CD4-positive, alpha-beta memory T cell (primary cell): ENCODE measurements at places on chromosomes 6 and 20. TPM values are rescaled to one million over a fixed set of nuclear protein-coding genes. Genes with fewer than 3 reads are reported as not detected.

The MUC21 gene
- not detected for total RNA-seq

GRCh38 chr20:60868316-60868891 is 383.7 kb upstream of the CDH4 start:
- no peak for DNase-seq

The LY6G6F gene
- not detected for total RNA-seq

GRCh38 chr6:19983374-19983773 is 146.2 kb downstream of the ID4 start:
- DNase-seq = no peak

The PRICKLE4 gene
- total RNA-seq = not detected

DNA sequence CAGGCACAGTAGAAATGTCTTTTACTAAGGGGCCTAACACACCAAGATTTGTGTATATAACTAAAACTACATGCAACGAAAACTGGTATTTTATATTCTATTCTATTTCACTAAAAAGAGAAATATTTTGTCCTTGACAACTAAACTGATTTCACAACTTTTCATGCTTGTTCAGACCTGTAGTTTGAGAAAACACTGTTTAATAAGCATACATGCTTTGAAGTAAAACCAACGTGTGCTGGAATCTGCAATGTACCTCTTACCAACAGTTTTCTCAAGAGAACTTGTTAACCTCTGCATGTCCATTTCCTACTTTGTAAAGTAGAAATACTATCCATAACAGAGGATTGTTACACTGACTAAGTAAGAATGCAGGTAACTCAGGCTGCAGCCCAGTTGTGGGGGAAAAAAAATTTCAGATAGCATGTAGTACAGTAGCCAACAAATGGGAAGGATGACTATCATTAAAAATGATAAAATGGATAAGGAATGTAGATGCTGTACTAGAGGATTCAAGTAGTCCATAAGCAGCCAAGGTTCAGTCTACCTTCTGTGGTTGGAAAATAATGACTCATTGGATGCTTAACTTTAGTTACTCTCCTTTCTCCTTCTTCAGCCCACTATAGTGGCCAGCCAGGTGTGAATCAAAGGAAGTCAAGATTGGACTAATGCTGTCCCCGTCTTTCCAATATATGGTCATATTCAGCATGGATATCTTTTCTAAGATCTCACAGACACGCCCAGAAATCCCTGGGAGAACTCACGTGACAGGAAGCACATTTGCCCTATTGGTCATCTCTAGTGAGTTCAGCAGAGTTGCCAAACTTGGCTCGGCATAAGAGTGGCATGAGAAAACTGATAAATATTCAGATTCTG is 65.2 kb downstream of the HFE start:
- no peak for DNase-seq

The SLC26A8 gene
- total RNA-seq = 0.09 TPM

The IL22RA2 gene
- total RNA-seq = not detected

DNA sequence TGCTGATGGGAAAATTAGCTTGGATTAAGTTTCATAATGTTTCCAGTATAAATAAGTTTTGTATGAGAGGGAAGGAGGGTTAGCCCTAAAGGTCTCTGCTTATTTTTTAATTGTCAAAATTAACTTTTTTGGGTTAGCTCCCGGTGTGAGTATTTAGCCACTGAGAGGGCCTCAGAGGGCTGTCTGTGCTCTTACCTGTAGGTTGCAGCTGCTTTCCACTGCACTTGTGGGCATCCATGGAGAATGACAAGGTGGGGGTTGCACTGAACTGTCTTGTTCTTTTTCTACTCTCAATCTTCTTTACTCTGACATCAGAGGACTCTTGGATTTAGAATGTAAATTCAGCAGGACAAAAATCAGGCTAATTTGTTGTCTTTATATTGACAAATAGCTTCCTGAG is 81.4 kb downstream of the CD164 start:
- no peak for DNase-seq

- peak; percentile 47 for DNase-seq
These were observed 27.9 kb downstream of the SDCBP2 start for GRCh38 chr20:1301031-1301529.

The BTBD9 gene
- 40.4 TPM for total RNA-seq
